ENCODE measurements at places on chromosomes 3 and 15. TPM values are rescaled to one million over a fixed set of nuclear protein-coding genes. Genes with fewer than 3 reads are reported as not detected.

TRPM1 gene
- total RNA-seq, result not detected

ACP3 gene
- not detected for total RNA-seq

- H3K4me3 ChIP-seq, result no peak overlapping the region
- H3K36me3 ChIP-seq, result no peaks in the 10 kb centered on the region
- H3K27ac ChIP-seq, result no peak overlapping the region
- no peaks in the 10 kb centered on the region for H3K27me3 ChIP-seq
- DNase-seq, result no peak
These were observed 12.4 kb upstream of the TOP2B start for GRCh38 chr3:25677121-25677520.

DNA sequence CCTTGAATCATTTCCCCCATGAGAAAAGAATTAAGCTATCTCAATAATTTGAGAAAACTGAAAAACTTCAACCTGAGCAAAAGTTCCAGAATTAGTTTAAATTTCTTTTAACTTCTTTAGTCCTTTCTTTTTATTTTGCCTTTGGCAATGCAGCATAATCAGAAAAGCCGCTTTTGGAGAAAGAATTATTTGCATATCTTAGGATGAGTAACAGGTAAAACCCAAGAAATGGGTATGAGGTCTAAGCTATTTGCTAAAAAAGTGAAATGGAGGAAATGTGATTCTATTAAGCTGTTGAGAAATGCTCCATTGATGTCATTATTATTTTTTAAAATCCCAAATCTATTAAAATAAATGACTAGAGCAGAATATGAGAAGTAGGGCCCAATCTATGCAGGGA is 1238.3 kb upstream of the GBE1 start:
- H3K27ac ChIP-seq, result no peak overlapping the region
- no peaks in the 10 kb centered on the region for H3K4me1 ChIP-seq
- DNase-seq, result no peak
- no peaks in the 10 kb centered on the region for H3K36me3 ChIP-seq
- no peaks in the 10 kb centered on the region for H3K27me3 ChIP-seq
- no peak overlapping the region for H3K4me3 ChIP-seq

GRCh38 chr3:141661229-141662196 is 76.6 kb upstream of the RNF7 start:
- no peak for DNase-seq
- no peak overlapping the region for H3K27ac ChIP-seq
- H3K27me3 ChIP-seq, result peaks cover 15% of the 10 kb centered on the region
- H3K4me3 ChIP-seq, result no peak overlapping the region
- no peaks in the 10 kb centered on the region for H3K36me3 ChIP-seq

- no peaks in the 10 kb centered on the region for H3K27me3 ChIP-seq
- H3K27ac ChIP-seq, result no peak overlapping the region
- DNase-seq, result no peak
- H3K4me3 ChIP-seq, result no peak overlapping the region
- peaks cover 26% of the 10 kb centered on the region for H3K4me1 ChIP-seq
- no peaks in the 10 kb centered on the region for H3K36me3 ChIP-seq
These were observed 75.3 kb downstream of the SSR3 start for GRCh38 chr3:156479604-156480003.

All from CD8-positive, alpha-beta memory T cell (primary cell).